Breast epithelium (tissue), 4 donors: ENCODE measurements at places on chromosomes 7 and 10. TPM values are rescaled to one million over a fixed set of nuclear protein-coding genes. Genes with fewer than 3 reads are reported as not detected.

The CC2D2B gene
- 0.96 TPM for total RNA-seq

The ANKRD7 gene
- 0.32 TPM for total RNA-seq

The NPY gene
- not detected for total RNA-seq

The PDE1C gene
- total RNA-seq, result 30.1 TPM

The PIP4K2A gene
- total RNA-seq, result 36.6 TPM

The SHH gene
- total RNA-seq, result not detected

The TMEM184A gene
- 6.6 TPM for total RNA-seq

The INA gene
- not detected for total RNA-seq
